ENCODE measurements at places on chromosomes 11 and 22.

DNA sequence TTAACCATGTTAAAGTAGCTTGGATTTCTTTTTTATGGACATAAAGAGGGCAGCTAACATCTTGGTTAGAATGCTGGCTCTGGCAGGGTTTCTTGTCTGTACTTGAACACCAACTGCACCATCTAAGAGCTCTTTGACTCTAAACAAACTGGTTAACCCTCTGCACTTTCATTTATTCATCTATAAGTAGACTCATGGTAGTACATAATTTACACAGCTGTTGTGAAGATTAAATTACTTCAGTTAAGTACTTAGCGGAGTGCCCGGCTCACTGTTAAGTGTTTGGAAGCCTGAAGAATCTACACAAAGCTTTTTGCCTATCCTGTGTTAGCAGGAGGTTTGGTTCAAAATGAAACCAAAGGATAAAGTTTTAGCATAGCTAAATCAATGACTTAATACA is 846.2 kb upstream of the API5 start:
- DNase-seq, result no peak

GRCh38 chr22:25448435-25449051 is 115.9 kb upstream of the GRK3 start:
- DNase-seq, result no peak

DNA sequence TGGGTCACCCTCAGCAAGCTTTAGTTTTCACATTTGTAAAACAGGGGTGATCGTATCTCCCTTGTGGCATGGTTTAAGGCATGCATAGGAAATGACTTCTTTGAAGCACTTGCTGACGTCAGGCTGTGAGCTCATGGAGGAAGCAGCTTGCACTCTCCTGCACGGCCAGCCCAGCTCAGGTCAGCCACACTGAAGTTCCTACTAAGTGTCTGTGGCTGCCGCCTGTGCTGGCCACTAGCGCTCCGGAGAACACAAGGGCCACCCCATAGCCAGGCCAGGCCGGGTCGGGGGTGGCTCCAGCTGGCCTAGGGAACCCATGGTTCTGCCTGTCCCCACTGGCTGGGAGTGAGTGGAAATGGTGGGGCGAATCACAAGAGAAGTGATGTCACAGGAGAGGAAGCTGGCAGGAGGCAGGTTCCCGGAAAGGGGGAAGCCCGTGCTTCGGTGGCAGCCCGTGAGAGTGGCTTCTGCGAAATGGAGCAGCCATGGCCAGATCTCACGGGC is 28.2 kb downstream of the KCTD17 start:
- peak; percentile 28 for DNase-seq

GRCh38 chr22:46613606-46614021 is 6.6 kb upstream of the GRAMD4 start:
- DNase-seq, result no peak

DNA sequence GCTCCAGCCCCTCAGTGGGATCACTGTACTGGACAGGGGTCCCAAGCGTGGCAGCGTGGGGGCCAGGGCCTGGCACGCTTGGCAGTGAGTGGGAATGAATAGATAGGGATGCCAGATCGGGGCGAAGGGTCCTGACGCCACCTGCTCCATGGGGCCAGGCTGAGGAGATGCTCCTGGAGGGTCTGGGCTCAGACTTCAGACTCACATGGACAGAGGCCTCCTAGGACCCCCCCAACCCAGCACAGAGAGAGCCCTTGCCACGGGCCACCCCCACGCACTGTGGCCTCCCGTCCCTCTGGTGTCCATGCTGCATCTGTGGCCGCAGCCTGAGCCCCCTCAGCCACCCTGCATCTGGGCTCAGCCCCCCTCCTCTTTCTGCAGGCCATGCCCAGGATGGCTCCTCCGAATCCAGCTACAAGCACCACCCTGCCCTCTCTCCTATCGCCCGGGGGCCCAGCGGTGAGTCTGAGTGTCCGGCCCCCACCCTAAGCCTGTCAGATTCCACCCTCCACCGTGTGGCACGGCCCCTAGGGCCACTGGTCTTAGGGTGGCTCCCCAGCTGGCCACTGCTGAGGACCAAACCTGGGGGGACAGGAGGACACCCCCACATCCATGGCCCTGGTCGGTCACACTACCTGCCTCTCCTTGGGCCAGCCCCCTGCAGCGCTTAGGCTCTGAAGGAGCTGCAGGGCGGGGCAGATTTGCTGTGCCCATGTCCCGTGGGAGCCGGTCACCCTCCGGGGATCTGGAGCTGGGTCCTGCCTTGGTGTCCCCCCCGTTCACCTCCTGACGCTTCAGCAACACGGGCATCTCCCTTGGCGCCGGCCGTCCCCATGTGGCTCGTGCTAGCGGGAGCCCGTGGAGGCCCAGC is 2.7 kb downstream of the MUC5AC start:
- DNase-seq, result no peak

DNA sequence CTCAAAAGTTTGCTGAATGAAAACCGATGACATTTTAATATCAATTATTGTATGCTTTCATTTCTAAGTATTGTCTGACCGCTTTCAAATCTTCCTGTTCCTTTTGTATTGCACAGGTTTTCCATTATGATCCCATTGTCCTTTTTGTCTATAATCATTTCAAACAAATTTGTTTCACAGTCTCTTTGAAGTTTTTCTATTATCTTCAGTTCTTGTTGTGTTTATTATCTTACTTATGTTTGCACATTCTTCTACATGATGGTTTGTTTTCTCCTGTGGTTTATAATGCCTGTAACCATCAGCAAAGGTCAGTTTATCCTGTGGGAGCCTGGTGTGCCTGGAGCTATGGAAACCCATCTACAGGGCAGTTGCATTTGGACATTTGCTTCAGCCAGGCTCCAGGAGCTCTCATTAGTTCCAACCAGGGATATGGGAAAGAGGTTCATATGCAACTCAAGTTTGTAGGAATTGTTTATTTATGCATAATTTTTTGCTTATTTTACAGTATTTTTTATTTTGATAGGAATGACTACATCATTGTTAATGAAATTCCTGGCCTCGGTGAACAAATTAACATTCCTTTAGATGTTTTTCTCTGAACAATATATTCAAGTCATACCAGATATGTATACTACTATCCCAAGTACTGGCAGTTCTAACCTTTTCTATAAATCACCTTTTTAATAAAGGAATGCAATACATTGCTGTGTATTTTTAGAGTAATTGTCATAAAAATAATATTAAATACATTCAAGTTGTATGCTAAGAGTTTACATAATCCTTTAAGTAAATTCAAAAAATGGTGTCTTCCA is 179.2 kb downstream of the SBF2 start:
- DNase-seq, result no peak

DNA sequence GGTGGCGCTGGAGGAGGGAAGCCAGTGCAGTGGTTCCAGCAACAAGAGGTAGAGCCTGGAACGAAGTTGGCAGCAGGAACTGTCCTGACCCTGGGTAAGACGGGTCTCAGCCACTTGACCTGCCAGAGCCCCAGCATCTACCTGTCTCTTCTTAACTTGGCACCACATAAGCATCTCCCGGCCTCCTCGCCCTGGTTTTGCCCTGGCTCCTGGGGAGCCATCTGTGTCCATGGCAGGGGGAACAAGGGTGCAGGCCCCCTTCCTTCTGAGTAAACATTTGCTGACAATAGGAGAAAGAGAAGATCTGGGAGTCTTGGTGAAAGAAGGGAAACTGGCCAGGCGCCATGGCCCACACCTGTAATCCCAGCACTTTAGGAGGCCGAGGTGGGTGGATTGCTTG is 12.8 kb downstream of the P2RY2 start:
- no peak for DNase-seq

GRCh38 chr22:19917389-19918138 is 24.0 kb upstream of the COMT start:
- DNase-seq, result no peak

- DNase-seq, result peak; percentile 53
These were observed 21.7 kb downstream of the CCDC81 start for GRCh38 chr11:86396396-86396795.

GRCh38 chr11:76067099-76067498 is 139.2 kb downstream of the WNT11 start:
- DNase-seq, result no peak

GRCh38 chr11:128627666-128628324 is 40.4 kb upstream of the ETS1 start:
- no peak for DNase-seq

GRCh38 chr11:3099178-3099577 is 42.0 kb upstream of the CARS1 start:
- DNase-seq, result no peak

- DNase-seq, result no peak
These were observed 10.3 kb downstream of the SELENOO start for GRCh38 chr22:50211147-50211546.

DNA sequence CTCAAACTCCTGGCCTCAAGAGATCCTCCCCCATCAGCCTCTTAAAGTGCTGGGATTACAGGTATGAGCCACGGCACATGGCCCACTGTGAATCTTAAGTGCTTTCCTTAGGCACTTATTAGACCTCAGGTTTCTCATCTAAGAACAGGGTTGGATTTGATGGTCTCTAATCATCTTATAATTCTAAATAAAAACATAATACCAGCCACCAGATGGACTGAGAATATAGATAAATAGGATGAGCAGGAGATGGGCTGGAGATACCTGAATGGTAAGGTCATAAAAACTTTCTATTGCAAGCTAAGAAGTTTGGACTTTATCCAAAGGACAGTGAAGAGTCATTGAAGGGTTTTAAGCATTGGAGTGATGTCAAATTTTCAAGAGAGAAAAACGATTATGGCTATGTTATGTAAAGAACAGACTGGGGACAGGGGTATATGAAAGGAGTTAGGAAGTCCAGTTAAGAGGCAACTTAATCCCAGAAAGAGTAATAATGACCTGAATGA is 85.2 kb downstream of the RELT start:
- DNase-seq, result no peak

DNA sequence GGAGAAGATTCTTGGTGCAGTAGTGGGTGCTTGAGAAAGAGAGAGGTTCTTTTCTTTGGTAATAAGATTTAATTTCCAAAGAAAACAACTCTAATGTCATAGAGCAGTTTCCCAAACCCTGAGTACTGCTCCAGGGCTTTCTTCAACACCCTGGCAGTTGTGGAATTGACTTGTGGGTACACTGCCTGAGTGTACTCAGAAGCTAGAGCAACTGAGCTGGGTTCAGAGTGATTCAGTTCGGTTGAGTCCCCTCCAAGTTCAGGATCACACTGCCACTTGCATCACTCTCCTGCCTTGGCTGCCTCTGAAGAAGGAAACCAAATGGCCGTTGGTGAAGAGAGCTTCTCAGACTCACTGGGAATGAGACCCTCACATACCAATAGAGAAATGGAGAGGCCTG is 5.3 kb downstream of the DMC1 start:
- DNase-seq, result no peak

GRCh38 chr22:32623943-32624342 is 149.3 kb downstream of the FBXO7 start:
- DNase-seq, result peak; percentile 76

- no peak for DNase-seq
These were observed 287.4 kb upstream of the PDGFD start for GRCh38 chr11:104451197-104451893.

DNA sequence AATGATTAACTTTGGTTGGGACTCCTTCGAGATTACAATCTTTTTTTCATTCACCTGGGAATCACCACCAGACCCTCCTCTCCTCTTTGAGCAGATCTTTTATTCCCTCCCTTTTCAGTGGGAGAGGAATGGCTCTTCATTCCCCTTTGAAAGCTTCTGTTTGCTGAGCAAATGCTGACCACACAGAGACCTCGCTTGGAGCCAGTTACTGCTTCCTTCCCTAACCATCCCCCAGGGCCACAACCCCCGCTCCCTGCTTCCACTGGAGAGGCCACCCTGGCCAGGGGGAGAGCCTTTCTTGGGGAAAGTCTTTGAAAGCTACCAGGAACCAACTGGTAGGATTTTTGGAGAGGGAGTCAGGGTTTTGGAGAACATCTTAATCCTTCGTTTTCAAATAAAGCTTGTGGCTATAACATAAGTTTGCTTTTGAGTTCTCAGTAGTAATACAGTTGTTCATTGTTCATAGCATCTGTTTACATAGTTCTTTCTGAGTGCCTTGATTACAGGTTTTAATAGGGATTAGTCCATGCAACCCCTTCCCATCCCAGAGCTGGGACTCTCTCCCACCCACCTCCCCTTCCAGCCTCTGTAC is 138.4 kb downstream of the DBX1 start:
- DNase-seq, result no peak

- no peak for DNase-seq
These were observed 42.7 kb downstream of the CDKN1C start for GRCh38 chr11:2842876-2843275.

GRCh38 chr11:69578167-69578566 is 62.8 kb upstream of the CCND1 start:
- DNase-seq, result no peak

DNA sequence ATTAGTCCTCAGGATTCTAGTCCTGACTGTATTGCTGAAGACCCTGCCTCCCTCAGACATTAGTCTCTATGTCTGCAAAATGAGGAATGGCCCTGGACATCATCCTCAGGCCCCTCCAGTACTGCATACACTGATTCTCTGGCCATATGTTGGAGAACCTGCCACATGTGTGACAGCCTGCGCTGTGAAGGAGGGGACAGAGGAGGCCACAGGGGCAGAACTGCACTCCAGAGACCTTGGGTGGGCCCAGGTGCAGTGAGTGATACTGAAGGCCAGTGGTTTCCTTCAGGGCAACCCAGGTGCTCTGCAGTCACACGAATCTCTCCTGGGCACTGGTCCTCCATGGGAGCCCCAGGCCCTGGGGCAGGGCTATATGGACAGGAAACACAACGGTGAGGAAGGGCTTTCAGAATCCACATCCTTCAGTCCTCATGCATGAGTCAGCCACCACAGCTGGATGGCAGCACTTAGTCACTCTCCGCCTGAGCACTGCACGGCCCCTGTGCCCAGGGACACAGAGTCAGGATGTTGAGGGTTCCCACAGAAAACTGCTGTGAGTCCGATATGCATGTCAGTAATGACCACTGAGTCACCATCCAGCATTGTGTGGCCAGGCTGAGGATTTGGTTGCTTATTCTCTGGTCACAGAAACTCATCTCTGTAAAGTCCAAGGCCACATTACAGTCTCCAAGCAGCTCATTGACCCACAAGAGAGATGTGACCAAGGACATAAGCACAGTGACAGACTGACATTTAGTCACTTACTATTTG is 39.7 kb downstream of the ME3 start:
- DNase-seq, result peak; percentile 90

DNA sequence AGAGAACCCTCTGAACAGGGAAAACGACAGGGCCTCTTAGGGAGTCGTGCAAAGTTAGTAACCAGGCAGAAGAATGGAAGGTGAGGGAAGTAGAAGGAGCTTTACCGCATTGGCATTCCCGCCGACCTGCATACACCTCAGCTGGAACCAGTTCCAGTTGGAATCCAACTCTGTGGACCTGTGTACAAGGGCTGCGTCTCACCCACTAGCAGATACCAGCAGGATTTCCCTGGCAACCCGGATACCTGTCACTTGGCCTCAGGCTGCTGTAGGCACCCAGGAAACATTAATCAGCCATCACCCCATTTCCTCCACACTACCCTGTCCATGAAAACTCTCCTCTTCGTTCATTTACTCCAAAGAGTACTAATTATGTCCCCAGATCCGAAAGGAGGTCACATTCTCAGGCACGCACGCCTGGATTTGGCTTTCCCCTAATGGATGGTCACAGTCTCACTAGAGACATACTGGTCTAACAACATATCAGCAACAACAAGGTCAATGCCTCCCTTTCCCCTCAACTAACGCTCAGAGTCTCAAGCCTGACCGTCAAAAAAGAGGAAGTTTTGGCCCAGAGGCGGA is 842 bp downstream of the ARFGAP2 start:
- DNase-seq, result no peak

- DNase-seq, result no peak
These were observed 38.0 kb downstream of the TMEM45B start for GRCh38 chr11:129853518-129854231.
